ENCODE measurements at places on chromosomes 5 and 9.

DNA sequence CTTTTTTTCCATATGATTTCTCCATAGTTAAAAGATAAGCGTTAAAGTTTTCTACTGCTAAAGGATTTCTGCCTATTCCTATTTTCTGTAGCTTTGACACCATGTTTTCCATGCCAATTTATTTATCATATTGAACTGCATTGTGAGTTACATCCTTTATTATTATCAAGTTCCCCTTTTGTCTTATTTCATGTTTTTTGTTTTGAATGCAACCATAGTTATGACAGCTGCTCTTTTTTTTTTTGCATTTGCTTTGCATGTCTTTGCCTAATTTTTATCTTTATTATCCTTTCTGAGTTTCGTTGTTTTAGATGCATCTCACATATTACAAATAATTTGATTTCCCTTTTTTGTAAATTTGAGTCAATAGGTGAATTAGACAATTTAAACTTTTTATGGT lies 161.5 kb downstream of the DEPDC1B start:
- DNase-seq: no peak

DNA sequence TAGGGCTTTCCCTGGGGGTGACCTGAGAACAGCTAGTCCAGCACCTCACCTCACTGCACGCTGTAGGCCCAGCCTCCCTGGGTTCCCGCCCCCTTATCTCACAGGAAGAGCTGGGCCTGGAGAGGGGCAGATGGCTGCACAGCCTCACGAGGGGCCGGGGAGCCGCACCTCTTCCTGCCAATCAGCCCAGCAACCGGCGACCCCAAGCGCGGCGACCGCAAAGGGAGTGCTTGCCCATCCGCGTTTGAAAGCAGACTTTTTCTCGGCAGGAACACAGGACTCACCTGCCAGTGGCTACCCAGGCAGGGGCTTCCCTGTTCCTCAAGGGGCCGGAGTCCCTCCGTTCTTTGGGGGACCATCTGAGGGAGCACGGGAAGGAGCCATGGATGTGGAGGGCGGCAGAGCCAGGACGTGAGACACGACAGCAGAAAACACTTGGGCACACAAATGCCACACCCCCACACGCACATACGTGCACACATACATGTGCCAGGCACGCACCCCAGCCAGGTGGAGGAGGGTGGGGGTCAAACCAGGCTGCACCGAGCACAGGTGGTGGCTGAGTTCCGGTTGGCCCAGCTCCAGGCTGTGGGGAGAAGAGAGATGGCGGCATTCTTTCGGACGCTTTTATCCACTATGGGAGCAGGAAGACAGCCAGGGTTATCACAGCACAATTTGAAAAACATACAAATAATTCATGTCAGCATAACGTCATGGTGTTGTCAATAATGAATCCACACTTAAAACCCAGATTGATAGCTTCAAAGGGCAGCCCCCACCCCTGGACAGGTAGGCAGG lies 11.3 kb downstream of the TMEM250 start:
- peak; percentile 85 for DNase-seq

DNA sequence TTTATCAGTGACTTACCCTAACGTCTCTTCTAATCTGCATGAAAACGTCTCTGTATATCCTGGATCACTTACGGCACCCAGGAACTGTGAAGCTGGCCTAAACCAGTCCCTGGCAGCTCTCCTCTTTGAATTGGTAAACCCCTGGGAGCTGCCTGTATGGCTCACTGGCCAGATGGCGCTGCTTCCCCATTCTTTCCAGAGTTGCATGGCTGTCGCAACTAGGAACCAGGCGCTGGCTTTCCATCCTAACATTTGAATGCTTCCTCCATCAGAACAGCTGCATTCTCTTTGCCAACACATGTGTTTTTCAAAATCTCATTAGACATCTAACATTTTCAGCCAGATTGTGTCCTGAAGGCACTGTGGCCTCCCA lies 8.0 kb upstream of the PCA3 start:
- DNase-seq: no peak

- DNase-seq: no peak
Observed at GRCh38 chr5:111656580-111656979, 100.4 kb downstream of the NREP start.

GRCh38 chr5:111668477-111669414 lies 88.2 kb downstream of the NREP start:
- DNase-seq: no peak

DNA sequence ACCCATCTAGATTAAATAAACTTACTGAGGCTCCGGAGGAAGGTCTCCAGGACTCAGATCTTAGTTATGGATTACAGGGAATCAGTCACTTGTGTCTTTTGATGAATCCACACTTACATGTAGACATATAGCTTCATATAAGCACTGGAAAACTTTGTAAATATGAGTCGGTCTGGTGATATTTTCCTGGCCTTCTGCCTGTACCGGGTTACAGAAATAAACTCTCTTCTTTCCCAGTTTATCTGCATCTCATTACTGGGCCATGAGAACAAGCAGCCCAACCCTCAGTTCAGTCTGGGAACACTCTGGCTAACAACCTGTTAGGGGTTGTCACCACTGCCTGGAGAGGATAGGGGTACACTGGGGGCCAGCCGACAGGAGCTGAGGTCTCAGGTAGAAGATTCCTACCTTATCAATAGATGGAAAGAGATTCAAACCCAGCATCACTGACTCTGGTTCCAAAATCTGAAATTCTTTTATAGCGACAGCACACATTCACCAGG lies 59.1 kb downstream of the THBS4 start:
- DNase-seq: no peak

DNA sequence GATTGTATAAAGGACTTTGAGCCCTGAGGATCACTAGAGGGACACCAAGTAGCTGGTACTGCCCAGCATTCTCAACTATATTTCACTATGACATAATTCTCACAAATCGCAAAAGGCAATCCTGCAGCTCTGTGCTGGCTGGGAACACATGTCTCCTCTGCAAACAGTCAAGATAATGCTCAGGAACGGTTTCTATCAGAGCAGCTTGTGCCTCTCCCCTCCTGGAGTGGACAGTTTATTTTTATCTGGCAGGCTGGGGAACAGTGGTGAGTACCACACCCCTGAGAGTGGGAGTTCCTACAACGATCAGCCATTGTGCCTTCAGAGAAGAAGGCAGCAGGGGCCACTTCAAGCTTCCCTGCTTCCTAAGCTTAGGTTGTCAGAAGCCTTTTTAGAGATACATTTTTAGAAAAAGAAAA lies 65.8 kb downstream of the ERAP1 start:
- DNase-seq: no peak

- DNase-seq: no peak
Observed at GRCh38 chr9:15100571-15100970, 190.3 kb upstream of the FREM1 start.

DNA sequence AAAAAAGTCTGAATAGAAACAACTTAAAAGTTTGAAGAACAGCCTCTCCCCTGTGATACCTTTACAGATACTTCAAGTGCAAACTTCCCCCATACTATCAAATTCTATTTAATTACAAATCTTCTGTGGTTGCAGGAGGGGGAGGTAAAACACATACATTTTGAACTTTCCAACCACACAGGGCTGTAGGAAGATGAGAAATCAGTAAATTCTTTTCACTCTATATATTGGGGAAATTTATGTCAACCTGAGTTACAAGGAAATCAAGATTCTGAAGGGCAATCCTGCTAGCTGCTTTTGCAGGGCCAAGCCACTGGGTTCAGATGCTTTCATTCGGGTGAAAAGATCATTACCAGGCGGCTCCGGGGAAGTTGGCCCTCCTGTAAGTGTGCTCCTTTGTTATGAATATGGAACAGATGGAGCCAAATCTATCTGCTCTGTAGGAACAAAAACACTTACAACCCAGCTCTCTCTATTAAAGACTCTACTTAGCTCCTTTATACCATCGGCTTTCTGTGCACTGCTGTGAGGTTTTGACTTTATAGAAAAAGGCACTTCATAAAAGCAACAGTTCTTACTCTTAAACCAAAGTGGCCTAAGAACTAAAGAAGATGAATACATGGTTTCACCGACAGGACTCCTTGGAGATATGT lies 269.1 kb downstream of the EFNA5 start:
- no peak for DNase-seq

- DNase-seq: no peak
Observed at GRCh38 chr5:174222891-174223290, 177.4 kb downstream of the NSG2 start.

GRCh38 chr9:13705918-13706317 lies 426.4 kb upstream of the MPDZ start:
- DNase-seq: no peak

DNA sequence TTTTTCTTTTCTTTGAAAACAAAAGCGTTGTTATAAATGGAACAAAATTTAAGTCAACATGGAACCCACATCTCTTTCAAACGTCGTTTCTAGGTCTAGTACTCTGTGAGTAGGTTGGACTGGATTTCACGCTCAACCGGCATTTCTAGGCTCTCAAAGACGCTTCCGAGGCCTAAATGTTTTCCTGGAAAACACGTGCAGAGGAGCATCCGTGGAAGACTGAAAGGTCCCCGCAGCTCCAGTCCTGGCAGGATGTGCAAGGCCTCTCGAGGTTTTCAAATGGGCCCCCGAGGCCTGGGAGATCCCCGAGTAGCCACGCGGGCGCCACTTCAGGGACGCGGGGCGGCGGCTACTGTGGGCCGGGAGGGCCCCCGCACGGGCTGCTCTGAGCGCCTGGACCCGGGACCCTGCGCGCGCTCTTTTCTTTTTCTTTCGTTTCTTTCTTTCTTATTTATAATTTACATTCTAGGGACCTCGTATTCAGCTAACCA lies 4.2 kb upstream of the IRX2 start:
- DNase-seq: no peak

- no peak for DNase-seq
Observed at GRCh38 chr9:113568571-113569321, 105.2 kb downstream of the RGS3 start.

DNA sequence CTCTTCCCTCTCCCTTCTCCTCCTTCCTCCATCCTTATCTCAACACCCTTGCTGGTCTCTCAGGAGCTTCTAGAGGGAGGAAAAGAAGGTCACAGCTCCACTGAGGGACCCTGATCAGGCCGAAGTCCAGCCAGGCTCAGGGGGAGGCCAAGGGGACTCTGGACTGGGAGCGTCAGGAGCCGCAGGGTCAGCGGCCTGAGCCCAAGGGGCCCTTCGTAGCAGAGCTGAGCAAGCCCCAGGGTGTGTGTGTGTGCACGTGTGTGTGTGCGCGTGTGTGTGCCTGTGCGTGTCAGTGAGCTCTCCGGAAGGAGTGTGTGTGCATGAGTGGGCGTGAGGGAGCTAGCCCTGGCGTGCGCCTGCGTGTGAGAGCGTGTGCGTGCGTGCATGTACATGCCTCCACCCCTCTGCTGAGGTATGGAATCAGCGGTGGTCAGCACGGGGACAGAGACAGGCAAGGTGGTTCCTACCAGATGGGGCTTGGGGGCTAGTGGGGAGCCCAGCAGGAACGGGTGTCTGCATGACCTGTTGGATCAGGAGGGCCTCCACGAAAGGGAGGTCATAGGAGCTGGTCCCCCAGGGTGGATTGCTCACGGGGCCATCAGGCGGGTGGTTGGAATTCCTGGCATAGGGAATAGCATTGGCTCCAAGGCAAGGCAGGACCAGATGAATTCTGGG lies 10.0 kb upstream of the AGPAT2 start:
- DNase-seq: no peak

GRCh38 chr5:122775550-122776542 lies 966 bp downstream of the SNX2 start:
- no peak for DNase-seq

GRCh38 chr5:133400120-133400519 lies 212.2 kb downstream of the FSTL4 start:
- DNase-seq: no peak

- DNase-seq: no peak
Observed at GRCh38 chr9:4486176-4486575, 4.1 kb upstream of the SLC1A1 start.

DNA sequence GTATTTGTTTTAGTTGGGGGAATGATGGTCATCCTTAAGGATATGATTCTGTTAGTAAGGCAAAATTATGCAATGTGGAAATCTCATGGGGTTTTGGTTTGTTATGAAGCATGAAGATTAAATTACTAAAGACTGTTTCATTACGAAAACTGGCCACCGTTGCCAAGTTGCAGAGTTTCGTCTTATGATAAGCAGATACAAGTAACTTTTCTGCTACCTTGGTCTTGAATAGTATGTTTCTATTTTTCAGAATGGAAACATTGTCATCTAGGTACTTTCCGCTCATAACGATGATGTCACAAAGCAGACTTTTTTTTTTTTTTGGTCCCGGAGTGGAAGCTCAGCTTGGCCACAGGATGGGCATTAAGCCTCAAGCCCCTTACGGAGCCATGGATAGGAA lies 4.2 kb downstream of the CCNI2 start:
- DNase-seq: no peak

GRCh38 chr5:39211773-39212172 lies 7.6 kb downstream of the FYB1 start:
- no peak for DNase-seq

GRCh38 chr9:22208846-22209585 lies 199.9 kb upstream of the CDKN2B start:
- no peak for DNase-seq

- no peak for DNase-seq
Observed at GRCh38 chr5:14752497-14753071, 88.1 kb downstream of the OTULIN start.

DNA sequence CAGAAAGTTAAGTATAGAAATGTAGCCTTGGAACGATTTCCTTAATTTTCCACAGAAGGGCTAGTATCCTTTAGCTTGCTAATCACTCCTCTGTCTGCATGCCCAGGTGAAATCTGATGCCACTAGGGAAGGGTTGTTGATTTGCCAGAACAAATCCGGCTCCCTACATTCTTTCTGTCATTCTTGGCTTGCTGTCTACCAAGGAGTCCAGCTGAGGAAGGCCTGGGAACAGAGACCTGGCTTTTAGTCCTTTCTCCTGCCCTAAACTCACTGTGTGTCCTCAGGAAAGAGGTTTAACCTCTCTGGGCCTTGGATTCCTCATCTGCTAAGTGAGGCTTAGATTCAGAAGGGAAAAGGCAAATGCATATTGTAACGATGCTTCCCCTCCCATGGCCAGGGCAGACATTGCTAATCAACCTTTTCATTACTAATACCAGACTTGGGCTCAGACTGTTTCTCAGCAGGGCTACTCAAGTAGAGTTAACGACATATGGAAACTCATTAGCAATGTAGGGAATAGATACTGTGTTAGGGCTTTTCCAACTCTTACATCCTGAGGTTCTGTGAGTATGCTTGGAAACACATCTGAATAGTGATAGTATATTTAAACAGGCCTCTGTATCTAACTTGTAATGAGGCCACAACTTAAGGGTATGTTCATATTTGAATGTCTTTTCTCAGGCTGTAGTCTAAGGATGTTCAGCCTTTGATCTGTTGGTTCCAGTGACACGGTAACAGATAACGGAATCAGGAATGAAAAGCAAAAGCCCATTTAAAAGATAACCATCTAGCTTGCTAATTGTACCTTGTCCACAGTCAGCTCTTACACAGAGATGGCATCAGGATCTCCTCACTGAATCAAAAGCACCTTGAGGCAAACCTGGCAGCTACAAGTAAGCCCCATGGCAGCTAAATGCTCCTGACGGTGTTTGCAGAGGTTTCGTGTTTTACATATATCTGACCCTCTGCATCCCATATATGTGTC lies 4.1 kb downstream of the GALNT10 start:
- DNase-seq: no peak

- DNase-seq: no peak
Observed at GRCh38 chr5:179486596-179487051, 63.7 kb upstream of the RUFY1 start.
